GM04503 (cell line): ENCODE measurements at places on chromosomes 4 and X.

DNA sequence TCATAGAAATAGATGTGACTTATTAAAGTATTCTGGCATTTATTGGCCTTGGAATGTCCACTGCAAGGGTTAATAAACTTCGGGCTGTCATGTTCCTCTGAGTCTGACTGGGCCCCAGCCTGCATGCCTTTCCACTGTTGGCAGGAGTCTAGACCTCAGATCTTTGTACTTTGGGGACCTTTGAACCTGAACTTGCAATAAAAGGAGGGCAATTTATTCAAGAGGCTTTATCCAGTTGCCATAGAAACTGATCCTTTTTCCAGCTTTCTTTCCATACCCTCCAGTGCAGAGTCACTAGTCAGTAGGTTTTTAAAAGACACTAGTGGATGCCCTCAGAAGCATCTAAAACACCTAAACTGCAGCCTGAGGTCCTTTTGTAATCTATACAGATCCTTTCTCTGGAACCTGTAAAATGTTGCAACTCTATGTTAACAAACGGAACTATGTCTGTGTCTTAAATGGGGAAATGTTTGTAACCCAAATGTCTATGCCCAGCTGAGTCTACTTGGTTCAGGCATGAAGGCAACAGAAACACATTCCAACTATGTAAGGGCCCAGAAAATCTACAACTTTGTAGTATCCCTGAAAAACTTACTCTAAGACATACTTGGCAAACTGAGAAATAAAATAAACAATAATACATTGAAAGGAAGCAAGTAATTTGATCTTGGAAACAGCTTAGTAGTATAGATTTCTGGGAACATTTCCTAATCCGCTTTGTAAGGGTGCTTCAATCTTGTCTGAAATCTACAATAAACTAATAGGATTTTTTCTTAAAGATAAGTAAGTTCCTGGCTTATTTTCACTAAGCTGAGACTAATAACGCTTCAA lies 41.5 kb downstream of the SOWAHB start:
- peak; percentile 18 for DNase-seq

DNA sequence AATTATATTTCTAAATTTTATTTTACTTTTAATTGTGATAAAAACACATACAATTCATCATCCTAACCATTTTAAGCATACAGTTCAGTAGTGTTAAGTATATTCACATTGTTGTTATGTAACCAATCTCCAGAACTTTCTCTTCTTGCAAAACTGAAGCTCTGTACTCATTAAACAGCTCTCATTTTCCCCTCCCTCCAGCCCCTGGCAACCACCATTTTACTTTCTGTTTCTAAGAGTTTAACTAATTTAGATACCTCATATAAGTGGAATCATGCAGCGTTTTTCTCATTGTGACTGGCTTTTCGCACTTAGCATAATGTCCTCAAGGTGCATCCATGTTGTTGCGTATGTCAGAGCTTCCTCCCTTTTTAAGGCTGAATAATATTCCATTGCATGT lies 46.7 kb upstream of the NDP start:
- no peak for DNase-seq

DNA sequence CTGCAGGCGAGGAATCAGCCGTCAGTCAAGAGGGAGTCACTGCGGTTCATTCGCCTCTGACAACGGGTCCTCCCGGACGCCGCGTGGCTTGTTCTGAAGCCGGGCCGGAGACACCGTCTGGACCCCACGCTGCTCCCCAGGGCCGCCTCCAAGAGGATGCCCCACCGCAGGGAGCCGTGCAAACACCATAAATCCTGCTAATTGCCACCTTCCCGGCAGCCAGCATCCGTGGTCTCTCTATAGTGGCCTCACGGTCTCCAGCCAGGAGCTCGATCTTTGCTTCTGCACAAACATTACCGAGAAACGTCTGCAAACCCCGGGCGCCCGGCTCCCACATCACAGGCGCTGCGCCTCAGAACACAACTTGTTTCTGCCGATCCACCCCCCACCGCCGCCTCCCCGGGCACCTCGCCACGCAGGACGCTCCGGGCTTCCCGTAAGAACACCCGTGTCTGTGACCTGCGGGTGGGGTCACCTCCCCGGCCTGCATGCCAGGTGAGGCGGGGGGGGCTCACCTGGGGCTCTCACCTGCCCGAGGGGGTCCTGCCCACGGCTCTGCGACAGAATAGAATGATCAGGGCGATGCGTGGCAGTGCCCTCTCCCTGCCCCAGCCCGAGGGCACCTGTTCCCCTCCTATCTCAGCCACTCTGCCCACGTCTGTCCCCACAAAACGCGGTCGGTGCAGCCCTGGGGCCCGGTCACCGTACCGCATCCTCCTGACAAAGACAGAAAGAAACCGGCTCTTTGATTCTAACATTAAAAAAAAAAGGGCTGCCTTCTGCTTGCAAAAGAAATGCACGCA lies 32.4 kb upstream of the PPP2R3B start:
- no peak for DNase-seq

GRCh38 chrX:69179380-69179911 lies 14.2 kb upstream of the PJA1 start:
- DNase-seq: no peak

DNA sequence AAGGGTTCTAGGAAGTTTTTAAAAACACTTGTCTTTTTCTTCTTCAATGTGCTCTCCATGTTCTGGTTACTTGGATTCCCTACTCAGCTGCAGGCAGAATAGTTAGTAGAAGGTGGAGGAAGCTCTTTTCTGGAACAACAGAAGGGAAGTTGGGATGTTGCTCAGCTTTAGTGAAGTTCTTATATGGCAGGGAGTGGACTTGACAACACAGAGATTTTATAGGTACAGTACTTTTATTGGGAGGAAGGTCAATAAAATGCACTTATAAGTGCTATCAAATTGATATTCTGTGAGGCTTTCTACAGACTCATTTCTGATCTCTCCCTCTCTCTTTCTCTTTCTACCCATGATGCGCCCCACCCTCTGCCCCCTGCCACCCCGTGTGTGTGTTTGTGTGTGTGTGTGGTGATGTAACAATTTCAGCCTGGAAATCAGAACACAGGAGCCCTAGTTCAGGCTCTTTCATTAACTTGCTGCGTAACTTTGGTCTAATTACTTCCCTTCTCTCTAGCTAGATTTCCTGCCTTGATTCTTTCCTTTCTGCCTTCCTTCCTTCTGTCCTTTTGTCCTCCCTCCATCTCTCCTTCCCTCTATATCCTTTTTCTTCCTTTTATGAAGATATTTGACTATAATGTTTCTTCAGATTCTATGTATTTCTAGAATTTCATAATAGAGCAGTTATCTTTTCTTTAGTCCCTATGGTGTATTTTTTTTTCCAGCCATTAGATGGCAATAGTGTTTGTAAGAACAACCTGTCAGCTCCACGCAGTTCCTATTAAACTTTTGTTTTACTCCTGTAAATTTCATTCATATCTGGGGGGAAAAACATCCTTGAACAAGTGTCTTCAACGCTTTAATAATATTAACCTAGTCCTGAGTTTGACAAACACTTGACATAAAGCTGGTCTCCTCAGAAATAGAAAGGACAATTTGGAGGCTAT lies 37.1 kb downstream of the HEPH start:
- no peak for DNase-seq

- DNase-seq: no peak
Observed at GRCh38 chr4:186702940-186703339, 20.7 kb downstream of the FAT1 start.

GRCh38 chrX:11756354-11757318 lies 1.4 kb upstream of the MSL3 start:
- DNase-seq: no peak

DNA sequence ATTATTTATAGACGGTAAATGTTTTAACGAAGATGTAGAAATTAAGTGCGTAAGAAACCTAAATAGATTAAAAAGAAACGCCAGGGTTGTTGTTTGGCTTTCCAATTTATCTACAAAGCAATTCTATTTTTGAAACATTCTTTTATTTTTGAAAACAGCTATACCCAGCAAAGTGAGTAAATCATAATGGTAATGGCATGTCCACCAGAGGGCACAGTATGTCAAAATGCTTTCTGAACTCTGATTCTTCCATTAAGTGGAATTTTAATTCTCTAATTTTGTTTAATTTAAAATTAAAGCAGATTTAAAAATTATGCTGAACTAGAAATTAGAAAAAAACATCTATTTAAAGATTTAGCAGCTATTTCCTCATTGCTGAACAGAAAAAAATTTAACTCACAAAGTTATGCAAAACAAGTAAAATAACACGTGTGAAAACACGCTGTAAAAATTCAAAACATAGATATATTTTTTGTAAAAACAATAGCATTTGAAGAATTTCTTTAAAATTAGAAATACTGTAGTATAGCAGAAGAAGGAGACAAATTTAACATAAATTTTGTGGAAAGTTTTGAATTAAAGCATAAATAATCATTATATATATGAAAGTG lies 26.5 kb downstream of the RASSF6 start:
- no peak for DNase-seq

DNA sequence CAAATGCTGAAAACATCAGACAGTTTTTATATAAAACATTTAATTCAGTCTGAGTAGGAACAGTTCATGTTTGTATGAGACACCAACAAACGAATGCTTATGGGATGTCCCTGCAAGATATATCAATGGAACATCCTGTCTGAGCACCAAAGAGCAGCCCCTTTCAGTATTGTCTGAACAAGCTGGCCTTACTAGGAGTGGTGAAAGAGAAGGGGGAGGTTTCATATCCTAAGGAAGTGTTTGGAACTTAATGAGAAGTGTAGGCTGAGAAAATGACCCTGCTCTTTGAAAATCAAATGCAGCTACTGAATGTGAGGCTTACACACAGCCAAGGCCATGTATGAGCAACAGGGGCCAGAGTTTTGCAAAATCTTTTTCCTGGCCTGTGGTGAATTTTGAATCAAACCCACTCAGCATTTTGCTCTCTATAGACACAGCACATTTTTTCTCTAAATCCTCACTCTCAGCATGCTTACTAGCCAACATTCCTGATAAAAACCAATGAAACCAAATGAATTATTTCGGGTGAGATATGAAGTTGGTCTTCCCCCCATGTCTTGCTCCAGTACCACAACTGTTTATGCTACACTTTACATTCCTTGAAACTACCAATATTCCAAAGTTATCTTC lies 119.4 kb downstream of the LUZP4 start:
- no peak for DNase-seq

DNA sequence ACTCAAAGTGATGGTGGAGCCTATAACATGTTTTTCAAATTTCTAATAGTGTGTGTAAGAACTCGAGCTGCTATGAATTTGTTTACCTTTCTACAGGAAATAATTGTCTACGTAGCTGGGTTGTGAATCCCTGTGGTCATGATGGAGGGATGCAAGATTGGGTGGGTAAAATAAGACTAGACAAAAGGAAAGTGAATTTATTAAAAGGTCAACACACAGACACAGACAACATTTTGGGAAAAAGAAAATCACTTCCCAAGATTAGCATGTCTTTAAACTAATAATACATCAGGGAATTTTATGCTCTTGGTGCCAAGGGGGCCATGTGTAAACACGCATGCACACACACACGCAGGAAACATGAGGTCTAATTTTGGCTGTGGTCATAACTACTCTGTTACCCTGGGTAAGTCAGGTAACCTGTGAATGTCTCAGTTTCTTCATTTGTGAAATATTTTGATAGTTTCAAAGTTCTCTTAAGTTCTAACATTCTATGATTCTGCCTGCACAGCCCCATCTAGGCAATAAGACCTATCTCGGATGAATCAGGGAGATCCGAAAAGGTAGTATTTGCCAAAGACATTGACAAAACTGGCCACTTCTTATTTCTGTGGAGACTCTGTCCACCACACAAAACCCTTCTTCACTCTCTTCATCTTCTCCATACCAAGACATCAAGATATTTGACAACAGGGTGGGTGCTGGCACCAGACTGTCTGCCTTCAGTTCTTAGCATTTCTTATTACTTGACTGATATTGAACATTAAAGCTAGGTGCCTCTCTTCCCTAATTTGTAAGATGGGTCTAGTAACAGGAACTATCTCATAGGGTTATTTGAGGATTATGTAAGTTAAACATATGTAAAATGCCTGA lies 1.6 kb upstream of the UNC5C start:
- no peak for DNase-seq

DNA sequence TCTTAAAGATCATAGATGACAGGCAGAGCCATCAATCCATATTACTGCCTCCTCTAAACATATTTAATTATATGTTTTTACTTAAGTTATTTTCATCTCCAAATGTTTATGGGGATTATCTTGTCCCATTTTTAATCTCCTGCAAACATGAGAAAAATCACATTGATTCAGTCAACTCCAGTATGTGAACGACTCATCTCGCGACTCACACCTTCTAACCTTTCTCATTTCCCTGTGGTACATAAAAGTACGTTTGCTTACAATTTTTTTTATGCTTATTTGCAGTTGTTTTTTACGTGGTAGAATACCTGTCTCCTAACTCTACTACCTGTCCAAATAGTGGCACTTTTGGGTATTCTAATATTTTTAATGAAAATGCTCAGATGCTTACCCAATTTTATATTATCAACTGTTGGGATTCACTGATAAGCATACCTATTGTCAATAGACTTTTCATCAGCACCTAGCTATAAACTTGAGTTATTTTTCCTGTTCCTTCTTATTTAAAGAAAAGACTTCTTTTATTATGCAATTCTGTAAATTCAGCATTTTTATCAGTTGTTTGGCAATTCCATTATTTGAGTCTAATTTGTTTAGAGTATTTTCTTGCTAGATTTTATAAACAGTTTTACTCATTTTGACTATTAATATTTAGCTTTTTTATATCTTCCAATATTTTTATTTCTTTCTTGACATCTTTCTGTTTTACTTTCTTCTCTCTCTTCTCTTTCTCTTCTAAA lies 276.6 kb downstream of the ANK2 start:
- DNase-seq: no peak

GRCh38 chrX:112820364-112821268 lies 20.0 kb downstream of the AMOT start:
- DNase-seq: no peak

DNA sequence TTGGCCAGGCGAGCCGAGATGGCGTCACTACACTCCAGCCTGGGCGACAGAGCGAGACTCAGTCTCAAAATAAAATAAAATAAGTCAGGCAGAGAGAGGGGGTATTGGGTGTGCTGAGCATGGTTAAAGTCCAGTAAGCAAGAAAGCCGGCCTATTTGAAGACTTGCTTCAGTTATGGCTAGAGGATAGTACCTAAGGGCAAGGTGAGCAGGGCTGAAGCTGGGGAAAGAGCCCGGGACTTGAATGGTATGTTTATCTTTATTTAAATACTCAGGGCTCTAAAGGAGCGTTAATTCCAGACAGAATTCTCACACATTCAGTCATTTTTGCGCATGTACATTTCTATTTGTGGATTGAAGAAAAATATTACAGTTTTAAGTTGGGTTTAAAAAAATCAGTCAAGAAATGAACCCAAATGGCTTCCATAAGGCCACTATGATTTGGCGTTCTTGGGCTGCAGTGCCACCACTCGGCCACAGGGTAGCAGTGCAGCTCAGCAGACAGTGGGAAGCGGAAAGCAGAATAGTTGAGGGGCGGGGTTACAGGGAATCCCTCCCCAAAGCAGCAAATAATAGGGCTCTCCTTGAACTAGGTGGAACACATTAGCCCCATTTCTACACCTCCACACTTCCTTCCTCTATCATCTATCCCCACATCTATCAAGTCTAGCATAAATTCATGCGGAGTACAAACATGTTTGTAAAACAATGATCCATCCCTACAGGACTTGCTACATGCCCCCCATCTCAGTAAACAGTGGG lies 37.2 kb upstream of the SH3D19 start:
- no peak for DNase-seq
